ENCODE measurements at places on chromosomes 2 and 18.

DNA sequence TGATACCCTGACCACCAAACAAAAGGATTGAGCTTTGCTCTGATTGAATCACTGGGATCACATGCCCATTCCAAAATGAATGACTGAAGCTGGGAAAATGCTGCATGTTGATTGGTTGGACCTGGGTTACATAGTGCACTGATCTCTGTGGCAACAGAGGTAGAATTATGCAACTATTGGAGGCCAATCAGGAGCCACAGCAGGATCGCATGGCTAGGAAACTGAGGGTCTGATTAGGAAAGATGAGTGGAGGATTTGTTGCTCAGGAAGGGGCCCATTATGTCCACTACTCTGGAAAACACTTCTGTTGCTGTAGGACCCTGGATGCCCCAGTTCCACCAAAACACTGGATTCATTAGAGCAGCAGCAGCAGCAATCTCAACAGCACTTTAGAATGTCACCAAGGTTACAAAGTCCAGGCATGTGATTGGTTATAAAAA, 25.9 kb upstream of the SGPP2 start:
- DNase-seq: peak; percentile 23

GRCh38 chr2:38658613-38659012, 7.3 kb upstream of the GALM start:
- DNase-seq: no peak

GRCh38 chr18:57267368-57267925, 84.9 kb upstream of the ST8SIA3 start:
- no peak for DNase-seq

DNA sequence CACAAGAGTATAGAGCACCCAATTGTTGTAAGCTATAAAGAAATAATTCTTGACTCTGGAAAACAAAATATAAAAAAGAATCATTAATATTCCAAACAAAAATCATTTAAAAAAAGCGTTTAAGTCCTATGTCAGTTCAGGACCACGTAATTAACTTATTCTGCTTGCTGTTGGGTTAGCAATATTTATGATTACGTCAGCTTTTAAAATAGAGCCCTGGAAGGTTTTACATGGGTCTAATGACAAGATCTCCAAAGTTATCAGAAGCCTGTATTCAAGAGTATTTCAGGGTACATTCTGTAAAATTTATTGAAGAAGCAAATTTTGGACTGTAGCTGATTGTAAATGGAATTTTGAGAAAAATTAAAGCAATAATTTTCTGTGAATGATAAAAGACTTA, 521.6 kb downstream of the DCC start:
- DNase-seq: no peak

DNA sequence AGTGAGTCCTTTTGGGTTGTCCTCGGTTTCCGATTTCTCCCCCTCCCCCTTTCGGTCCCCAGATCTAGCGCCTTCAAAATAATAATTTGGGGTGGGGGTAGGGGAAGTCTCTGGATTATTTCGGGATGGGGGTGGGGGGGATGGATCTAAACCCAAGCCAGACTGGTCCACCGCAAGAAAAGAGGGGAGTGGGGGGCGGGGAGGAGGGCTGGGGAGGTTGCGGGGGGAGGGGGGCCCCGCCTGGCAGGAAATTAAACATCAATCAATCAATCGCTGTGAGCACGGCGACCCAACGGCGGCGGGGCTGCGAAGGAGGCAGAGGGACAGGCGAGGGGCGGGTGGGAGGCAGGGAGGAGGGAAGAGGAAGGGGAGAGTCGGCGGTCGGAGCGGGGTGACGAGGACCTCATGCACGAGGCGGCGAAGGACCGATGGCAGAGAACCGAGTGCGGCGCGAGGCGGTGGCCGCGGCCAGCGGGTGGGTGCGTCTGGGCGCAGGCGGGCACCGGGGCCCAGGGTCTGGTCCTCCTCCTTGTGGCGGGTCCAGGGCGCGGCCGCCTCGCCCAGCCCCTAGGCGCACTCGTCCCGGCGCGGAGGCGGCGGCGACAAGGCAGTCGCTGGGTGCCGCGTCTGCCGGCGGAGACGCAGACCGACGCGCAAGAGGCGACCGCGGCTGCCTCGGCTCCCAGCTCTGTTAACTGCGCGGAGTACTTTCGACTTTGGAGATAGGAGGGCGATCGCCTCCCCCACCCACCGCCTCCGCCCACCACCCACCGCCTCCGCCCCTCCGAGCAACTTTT, 468 bp upstream of the SATB2 start:
- no peak for DNase-seq

DNA sequence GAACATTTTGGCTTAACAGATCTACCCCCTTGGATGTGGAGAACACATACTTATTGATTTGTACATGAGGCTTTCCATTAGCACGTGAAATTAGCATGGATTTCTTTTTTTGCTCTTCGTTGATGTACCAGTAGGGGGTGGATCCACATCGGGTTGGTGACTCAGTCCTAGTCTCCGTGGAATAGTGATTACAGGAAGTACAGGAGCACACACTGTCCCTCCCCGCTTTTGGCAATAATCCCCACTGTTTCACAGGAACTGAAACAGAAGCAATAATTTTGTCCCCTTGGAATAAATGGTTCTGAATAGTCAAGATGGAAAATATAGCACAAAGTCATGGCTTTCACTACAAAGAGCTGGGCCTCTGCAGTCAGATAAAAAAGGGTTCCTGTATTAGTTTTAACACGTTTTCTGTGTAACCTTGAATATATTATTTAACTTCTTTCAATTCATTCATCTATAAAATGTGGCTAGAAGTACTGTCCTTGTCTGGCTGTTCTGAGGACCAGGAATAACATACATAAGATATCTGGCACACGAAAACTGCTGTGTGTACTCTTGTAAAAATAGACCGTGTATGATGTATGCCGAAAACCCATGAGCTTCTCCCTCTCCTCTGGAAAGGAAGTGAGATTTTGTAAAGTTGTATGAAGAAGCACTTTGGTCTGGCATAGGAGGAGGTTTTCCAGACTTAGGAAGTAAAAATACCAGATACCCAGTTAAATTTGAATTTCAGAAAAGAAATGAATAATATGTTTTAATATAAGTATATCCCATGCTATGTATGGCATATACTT, 229.2 kb downstream of the GALR1 start:
- DNase-seq: no peak

All from spinal cord (tissue), 10 donors.